Activated CD4-positive, alpha-beta T cell treated with anti-CD3 and anti-CD28 coated beads for 4 hours (primary cell): ENCODE measurements at places on chromosomes 4 and X.

GRCh38 chr4:4868040-4868757 lies 8.7 kb downstream of the MSX1 start:
- no peak for DNase-seq

DNA sequence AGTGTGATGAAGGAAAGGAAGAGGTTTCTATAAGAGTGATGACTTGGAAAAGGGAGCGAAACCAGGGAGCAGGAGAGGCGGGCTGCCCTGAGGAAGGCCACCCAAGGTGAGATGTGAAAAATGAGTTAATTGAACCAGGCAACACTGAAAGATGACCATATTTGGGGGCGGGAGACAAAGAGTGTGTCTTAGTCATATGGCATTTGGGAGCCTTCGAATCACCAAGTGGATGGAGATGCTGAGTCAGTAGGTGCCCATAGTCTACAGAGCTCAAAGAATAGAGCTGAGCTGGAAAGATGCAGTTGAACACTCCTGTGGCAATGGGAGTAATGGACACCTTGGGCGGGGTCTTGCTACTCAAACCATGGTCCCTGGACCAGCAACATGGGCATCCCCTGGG lies 8.3 kb upstream of the TLR8 start:
- DNase-seq = no peak

DNA sequence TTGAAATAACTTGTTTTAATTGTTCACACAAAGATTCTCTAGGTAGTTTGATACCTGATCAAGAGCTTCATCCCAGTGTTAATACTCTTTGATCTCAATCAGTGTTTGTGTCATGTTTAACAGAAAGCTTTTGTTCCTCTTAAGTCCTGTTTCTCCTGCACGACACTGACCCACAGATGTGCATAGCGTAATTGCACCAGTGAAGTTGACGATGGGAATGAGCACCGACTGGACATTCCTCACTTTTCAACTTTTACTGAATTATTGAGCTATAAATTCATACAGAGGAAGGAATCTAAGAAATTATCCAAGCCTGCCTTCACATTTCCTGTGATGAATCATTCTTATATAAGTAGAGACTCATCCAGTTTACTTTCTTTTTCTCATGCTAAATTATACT lies 878.7 kb upstream of the TENM3 start:
- no peak for DNase-seq

DNA sequence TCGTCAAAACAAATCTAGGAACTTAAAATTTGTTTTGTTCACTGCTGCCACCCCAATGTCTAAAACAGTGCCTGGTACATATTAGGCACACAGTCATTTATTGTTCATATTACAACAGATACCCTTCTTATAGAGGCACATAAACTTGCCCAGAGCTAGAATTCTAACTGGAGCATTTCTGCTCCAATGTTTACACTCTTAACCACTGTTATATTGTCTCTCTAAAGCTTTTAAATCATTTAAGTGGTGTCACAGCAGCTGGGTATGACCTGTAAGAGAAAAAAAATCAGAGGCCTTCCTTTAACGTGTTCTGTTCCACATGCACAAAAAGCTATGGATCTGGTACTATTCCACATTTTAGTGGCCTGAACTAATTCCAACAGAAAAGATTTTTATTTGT lies 3.0 kb downstream of the UBE2D3 start:
- no peak for DNase-seq

GRCh38 chrX:134571796-134572195 lies 86.5 kb downstream of the PLAC1 start:
- no peak for DNase-seq

DNA sequence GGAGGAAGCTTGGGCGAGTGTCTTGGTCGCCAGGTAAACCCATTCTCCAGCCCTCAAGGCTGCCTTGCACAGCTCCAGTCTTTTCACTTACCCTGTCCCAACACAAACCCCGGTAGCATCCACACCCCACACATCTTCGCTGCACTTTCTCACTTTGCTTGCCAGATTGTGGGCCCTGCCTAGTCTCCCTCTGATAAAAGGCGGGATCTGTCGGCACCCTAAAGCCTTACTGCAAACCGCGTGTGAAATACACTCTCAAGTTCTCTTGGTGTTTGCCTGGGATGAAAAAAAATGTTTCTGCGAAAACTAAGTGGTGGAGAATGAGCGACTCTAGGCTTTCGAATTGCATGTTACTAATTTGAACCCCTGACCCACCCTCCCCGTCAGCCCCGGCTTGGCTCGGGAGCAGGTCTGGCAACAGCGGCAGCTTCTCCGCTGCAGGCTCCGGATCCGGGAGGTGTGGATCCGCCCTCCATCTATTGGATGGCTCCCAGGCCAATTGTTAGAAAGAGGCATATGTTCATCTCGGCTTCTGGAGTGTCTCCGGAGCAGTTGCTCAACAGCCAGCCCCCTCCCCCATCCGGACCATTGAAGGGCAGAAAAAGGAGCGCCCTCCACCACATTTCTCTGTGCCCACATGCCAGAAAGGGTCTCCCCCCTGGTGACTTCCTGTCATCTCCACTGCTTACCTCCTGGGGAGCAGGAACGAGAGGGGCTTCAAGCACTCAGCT lies 3.0 kb upstream of the CITED1 start:
- DNase-seq = no peak

DNA sequence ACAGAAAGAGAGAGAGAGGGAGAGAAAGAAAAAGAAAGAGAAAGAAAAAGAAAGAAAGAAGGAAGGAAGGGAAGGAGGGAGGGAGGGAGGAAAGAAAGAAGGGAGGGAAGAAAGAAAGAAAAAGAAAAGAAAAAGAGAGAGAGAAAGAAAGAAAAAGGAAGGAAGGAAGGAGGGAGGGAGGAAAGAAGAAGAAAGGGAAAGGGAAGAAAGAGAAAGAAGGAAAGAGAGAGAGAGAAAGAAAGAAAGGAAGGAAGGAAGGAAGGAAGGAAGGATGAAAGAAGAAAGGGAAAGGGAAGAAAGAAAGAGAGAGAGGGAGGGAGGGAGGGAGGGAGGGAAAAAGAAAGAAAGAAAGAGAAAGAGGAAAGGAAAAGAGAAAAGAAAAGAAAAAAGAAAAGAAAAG lies 10.8 kb downstream of the OPHN1 start:
- no peak for DNase-seq

GRCh38 chr4:16377887-16378286 lies 151.6 kb upstream of the TAPT1 start:
- no peak for DNase-seq

DNA sequence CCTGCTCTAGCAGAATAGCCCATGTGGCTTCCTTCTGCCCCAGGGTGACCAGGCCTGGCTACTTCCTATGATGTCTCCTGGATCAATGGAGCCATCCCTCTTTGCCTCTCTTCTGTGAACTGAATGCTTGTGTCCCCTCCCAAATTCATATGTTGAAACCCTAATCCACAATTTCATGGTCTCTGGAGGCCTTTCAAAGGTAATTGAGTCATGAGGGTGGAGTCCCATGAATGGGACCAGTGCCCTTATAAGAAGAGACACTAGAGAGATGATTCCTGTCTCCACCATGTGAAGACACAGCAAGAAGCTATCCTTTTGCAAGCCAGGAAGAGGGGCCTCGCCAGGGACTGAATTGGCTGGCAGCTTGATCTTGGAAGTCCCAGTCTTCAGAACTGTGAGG lies 18.4 kb downstream of the CCKAR start:
- DNase-seq = no peak

DNA sequence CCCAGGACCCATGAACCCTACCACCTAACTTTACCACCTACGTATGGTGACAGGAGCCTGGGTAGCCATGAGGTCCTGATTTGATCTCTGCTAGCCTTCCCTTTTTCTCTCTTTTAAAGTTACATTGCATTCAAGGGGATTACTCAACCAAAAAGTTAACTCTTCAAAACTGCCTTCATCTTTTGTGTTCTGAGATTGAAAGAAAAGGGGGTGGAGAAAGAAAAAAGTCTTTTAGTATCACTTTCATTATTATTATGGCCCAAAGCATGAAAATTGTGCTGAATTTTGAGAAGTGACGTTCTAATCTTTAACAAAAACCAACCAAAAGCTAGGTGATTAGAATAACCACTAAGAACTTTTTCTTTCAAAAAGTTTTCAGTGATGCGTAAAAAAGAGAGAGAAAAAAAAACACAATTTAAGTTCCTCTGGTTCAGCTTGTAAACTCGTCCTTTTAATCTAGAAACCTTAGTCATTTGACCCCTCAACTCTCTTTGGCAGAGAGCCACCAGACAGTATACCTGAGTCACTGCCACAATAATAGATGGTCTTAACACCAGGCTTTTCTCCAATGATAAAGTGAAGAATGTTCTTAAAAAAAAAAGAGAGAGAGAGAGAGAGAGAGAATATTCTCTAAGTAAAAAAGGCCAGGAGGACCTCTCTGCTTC lies 347.4 kb upstream of the FGF13 start:
- no peak for DNase-seq

DNA sequence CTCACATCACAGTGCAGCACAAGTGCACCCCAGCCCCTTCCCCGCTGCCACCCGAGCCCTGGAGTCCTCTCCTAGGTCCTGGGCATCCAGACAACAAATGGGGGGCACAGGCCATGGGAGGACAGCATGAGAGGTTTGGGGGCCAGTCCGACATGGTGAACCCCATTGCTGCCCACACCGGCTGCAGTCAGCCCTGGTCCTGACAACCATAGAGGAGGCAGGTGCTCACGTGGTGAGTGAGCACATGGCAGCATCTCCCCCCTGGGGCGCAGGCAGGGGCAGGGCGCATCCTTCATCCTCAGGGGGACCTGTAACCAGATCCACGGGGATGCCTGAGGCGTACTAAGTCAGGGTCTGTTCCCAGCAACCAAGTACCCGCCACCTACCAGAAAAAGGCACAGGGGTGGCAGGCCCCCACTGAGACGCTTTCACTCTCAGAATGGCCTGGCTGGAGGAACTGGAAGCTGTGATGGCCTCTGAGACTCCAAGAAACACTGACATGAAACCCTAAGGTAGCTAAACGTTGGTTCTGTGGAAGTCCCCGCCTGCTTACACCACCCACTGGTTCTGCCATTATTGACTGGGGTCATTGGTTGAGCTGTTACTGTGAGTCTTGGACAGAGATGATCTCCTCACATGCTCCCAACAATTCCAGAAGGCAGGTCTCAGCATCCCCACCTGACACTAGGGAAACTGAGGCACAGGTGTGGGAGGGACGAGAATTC lies 6.5 kb downstream of the ZFYVE28 start:
- peak; percentile 16 for DNase-seq

DNA sequence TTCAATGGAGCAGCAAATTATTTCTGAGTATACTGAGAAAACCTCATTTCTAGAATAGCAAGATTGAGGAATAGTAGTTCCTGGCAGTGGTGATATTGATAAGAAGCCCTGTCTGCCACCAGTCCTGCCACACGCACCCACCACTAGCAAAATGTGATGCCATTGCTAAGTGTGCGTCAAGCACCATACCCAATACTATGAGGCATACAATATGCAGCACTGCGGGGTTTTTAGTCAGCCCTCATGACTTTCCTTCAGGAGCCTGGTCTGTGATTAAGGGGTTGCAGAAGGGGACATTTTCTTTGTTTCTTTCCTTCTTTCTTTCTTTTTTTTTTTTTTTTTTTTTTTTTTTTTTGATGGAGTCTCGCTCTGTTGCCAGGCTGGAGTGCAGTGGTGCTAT lies 128.7 kb upstream of the USP38 start:
- no peak for DNase-seq

GRCh38 chrX:9825129-9825790 lies 39.0 kb downstream of the SHROOM2 start:
- no peak for DNase-seq
